ENCODE measurements at places on chromosomes 13 and 19.

- no peak for DNase-seq
Measured at GRCh38 chr13:24341439-24341838, 32.1 kb downstream of the C1QTNF9 start.

GRCh38 chr13:23598369-23598768, 28.2 kb downstream of the TNFRSF19 start:
- no peak for DNase-seq

DNA sequence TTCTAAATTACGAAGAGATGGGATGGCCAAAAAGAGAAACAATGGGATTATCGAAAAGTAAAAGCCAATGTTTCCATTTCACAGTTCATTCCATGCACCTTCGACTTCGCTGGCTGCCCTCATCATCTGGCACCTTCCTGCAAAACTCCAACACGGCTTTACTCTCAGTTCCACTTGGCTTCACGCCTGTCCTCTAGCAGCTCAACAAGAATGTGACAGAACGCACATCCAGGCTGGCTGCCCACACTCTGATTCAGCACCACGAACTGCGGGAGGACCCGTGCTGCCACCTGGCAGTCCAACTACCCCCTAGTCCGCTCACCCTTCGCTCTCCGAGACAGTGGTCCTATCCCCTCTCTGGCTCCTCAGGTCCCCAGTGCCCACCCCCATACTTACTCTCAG, 11.7 kb downstream of the ATP7B start:
- DNase-seq, result peak; percentile 16

- no peak for DNase-seq
Measured at GRCh38 chr19:16376649-16377048, 52.0 kb downstream of the KLF2 start.

Measured in cardiac muscle cell (in vitro differentiated cells and primary cell).